ENCODE measurements at places on chromosomes 3 and 15.
A peak's percentile ranks its signal among the peaks of the same experiment; 100 is the strongest.

- DNase-seq = no peak
These were observed 413 bp downstream of the SEC22C start for GRCh38 chr3:42581400-42581708.

DNA sequence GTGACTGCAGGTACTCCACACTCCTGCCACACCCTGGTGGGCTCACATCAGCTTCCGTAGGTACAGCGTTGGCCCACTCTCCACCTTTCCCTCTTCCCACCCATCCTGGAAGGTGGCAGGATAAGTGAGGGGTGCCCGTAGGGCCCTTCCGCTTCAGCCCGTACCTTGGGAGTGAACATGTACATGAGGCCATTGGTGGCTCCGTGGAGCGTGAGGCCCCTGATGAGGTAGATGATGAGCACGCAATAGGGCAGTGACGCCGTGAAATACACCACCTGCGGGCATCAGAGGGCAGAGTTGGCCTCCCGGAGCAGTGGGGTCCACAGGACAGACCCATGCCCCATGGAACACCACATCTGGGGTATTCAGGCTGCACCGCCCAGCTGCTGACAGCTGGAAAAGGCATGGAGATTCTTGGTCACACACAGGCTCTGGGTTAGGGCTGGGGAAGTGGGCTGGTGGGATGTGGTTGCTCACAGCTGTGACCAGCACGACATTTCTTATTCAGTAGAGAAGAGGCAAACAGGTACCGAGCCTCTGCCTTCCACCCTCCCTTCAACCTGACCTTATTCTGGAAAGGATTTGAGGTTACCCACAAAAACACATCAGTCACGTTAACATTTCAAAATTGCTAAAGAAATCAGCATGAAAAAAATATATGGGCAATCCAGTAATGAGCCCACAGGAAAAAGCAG is 23.8 kb downstream of the SLC6A20 start:
- peak; percentile 48 for DNase-seq

DNA sequence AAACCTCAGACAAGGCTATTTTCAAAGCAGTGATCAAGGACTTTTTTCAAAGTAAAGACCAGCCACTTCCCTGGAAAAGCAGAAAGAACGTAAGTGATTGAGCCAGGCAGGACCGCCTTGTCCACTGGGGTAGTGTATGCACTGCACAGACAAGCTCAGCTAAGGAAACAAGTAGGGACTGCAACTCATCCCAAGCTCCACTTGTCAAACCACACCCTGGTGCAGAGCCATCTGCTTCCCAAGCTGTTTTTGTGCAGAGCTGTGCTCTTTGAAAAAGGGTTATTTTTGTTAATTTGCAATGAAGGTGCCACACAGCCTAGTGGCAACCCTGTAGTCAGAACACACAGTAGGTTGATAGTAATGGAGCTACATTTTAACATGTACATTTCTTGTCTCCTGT is 193.3 kb downstream of the ADAMTS9 start:
- DNase-seq = no peak

DNA sequence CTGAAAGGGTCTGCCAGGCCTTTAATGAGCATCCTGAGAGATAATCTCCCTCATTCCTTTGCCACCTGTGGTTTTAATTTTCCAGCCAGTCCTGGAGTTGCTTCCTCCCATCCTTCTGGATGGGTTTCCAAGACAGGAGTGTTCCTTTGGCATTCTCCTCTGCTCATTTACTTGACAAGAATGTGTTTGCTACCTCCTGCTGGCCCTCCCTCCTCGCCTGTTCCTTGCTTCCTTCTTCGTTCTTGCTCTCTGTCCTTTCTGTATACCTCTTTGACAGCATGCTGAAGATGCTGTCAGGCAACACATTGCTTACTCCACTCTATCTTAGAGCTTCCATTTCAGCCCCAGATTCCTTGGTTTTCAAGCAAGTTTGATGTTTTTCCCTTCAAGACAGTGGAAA is 46.0 kb downstream of the ERC2 start:
- no peak for DNase-seq

DNA sequence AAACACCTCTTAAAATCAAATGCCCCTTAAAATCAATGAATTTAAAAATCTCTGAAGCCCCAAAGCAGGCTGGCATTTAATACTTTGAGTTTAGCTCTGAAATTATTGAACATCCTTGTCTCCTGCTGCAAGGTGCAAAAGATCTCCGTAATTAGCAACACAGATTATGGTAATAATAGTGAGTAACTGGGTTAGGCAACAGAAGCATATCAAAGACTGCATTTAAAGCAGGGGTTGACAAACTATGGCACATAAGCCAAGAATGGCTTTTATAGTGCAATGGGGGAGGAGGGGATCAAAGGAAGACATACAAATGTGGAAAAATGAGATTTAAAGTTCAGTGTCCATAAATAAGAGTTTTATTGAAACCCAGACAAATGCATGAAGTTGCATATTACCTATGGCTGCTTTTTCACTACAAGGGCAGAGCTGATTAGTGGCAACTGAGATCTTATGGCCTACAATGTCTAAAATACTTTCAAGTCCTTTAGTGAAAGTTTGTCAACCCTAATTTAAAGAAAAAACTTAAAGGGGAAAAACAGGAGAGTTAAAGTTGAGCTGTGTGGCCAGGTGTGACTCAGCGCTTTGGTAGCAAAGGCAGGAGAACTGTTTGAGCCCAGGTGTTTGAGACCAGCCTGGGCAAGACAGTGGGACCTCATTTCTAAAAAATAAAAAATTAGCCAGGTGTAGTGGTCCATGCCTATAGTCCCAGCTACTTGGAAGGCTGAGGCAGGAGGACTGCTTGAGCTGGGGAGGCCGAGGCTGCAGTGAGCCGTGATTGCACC is 157.6 kb downstream of the TBL1XR1 start:
- no peak for DNase-seq

DNA sequence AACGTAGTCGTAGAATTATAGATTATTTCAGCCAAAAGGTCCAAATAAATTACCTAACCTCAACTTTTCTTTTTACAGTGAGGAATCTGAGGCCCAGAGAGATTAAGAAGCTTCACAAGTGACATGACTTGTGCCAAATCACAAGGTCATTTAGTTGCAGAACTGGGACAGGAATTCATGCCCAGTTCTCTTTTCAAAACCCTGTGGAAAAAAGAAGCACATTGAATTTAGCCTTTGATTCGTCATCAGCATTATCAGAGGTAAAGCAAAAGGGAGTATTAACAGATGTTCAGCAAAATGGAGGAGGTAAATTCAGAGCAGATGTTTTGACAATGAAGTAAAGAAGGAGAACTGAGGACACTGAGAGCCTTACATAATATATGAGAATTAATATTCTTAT is 4.5 kb downstream of the SERPINI2 start:
- no peak for DNase-seq
